ENCODE measurements at places on chromosomes 7 and 10.

GRCh38 chr10:1308173-1308961, 252.2 kb downstream of the WDR37 start:
- H3K4me3 ChIP-seq = peak overlapping the region; percentile 20
- H3K36me3 ChIP-seq = peaks cover 2% of the 10 kb centered on the region
- H3K27me3 ChIP-seq = no peaks in the 10 kb centered on the region
- peak overlapping the region; percentile 89 for H3K27ac ChIP-seq
- peaks cover 39% of the 10 kb centered on the region for H3K4me1 ChIP-seq
- DNase-seq = peak; percentile 75

GRCh38 chr10:75647675-75648074, 216.3 kb downstream of the LRMDA start:
- no peaks in the 10 kb centered on the region for H3K36me3 ChIP-seq
- no peak overlapping the region for H3K27ac ChIP-seq
- H3K4me1 ChIP-seq = no peaks in the 10 kb centered on the region
- H3K4me3 ChIP-seq = no peak overlapping the region

DNA sequence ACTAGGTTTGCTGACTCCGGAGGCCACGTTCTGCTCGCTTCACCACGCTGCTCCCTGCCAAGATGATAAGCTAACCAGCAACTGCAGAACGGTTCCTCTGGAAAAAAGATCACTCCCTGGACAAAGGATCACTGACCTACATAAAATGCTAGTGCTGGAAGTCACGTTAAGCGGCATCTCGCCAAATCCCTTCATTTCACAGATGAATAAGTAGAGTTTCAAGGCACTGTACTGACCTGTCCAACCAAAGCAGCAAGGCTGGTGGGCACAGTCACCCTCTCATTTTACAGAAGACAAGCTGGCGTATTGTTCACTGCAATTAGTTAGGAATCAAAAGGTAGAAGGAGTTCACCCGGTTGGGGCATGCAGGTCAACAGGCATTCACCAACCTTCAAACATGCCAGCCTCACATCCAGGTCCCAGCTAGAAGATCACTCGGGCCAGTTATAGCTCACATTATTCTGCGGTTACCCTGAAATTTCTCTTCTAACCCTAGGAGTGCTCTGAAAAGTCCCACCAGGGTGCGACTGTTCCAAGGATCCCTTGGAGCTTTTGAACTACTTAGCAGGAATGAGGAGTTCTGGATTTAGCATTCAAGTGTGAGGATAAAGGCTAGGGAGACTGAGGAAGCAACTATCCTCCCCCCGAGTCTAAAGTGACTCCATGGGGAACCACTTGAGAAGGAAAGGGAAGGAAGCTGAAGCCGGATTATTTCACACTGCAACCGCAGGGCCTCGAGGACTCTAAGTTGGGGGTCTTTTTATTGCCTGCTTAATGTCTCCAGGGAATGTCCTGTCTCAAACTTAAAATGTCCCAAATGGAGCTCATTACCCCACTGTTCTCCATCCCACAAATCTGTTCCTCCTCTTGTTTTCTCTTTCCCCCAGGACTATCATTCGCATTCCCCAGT, 32.8 kb downstream of the HIPK2 start:
- no peaks in the 10 kb centered on the region for H3K27me3 ChIP-seq
- H3K4me3 ChIP-seq = no peak overlapping the region
- peak overlapping the region; percentile 90 for H3K27ac ChIP-seq
- peaks cover 89% of the 10 kb centered on the region for H3K4me1 ChIP-seq
- H3K36me3 ChIP-seq = peaks cover 13% of the 10 kb centered on the region
- no peak for DNase-seq

DNA sequence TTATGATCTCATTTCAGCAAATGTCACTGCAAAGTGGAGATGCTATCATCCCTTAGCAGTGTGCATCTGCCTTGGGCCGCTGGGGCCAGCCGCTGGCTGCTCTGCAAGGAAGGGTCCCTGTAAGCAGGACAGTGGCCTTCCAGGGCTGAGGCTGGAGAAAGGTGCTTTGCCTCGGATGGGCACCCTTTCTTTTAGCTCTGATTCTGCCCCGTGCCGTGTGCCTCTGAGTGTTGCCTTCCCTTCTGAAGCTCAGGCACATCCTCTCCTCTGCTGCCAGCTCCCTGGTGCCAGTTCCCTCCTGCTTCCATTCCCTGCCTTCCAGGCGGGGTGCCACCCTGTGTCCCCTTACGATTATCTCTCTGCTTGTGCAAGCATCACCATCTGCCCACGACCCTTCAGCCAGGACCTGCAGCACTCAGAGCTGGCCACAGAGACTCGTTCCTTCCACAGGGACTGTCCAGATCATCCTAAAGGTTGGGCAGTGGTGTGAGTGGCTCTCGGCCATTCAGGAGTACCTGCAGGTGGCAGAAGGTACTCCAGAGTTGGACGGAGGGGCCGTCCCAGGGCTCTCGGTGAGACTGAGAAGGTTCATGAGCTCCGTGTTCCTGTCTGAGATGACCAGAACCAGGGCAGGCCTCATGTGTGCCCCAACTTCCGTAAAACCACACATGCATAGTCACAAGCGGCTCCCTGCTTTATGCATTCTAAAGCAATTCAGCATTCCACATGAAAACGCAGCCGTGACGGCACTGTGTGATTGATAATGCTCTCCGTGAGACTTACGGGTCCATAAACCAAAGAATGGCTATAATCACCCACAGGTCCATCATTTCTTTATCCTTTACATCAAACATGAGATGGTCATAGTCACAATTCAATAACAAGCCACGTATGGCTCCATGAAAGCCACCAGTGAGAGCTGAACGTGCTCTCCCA, 371.4 kb downstream of the DNAJB6 start:
- no peak overlapping the region for H3K4me3 ChIP-seq
- no peaks in the 10 kb centered on the region for H3K27me3 ChIP-seq
- no peak for DNase-seq
- no peak overlapping the region for H3K27ac ChIP-seq
- no peaks in the 10 kb centered on the region for H3K4me1 ChIP-seq
- H3K36me3 ChIP-seq = no peaks in the 10 kb centered on the region

- H3K27ac ChIP-seq = no peak overlapping the region
- H3K4me3 ChIP-seq = no peak overlapping the region
- H3K36me3 ChIP-seq = no peaks in the 10 kb centered on the region
- no peak for DNase-seq
- peaks cover 7% of the 10 kb centered on the region for H3K4me1 ChIP-seq
- H3K27me3 ChIP-seq = peaks cover 32% of the 10 kb centered on the region
Observed at GRCh38 chr10:92692697-92693533, 3.2 kb downstream of the HHEX start.

DNA sequence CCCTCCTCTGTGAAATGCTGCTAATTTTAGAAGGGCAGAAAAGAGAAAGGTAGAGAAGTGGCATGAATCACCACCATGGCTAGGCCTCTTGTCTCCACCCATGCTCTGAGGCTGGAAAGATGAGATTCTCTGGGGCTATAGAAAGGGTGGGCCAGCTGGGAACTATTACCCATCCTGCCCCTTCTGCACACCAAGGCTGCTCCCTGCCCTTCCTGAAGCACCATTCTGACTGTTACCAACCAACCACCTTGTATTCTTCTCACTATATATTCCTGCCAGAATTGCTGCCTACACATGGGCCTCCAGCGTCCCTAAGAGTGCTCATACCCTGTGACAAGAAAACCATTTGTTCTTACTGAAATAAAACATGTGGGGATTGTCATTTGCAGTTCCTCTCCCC, 11.4 kb upstream of the DLX6 start:
- H3K27ac ChIP-seq = no peak overlapping the region
- H3K27me3 ChIP-seq = peaks cover 91% of the 10 kb centered on the region
- DNase-seq = no peak
- peaks cover 43% of the 10 kb centered on the region for H3K4me1 ChIP-seq
- H3K4me3 ChIP-seq = no peak overlapping the region

DNA sequence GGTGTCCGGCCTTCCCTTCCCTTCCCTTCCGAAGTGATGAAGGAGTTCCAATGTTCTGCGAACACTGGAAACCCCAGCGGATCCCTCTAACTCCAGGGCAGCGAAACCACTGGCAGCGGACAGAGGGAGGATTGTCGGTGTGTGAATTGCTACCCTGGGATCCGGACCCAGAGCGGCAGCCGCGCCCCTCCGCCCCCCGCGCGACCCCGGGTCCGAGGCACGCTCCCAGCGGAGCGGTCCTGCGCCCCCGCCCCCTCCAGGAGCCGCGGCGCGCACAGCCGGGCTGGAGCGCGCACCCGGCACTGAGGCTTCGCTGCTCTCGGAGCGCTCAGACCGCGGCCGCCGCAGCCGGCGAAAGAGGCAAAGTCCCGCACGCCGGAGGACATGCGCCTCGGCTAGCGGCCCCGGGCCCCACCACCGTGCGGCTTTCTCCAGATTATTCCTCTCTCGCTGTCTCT, at the start of gene PTPRZ1:
PTPRZ1 (plus strand) TSS at position 331 of the 458 bp plus-strand sequence. CDS start 339 bp downstream, outside the sequence.
- peak; percentile 82 for DNase-seq
- H3K36me3 ChIP-seq = no peaks in the 10 kb centered on the region
- peaks cover 80% of the 10 kb centered on the region for H3K27me3 ChIP-seq
- peaks cover 12% of the 10 kb centered on the region for H3K4me1 ChIP-seq

GRCh38 chr10:84198206-84198915, 4.0 kb downstream of the CDHR1 start:
- H3K36me3 ChIP-seq = no peaks in the 10 kb centered on the region
- DNase-seq = no peak
- H3K4me1 ChIP-seq = peaks cover 2% of the 10 kb centered on the region
- no peak overlapping the region for H3K27ac ChIP-seq
- H3K4me3 ChIP-seq = no peak overlapping the region
- peaks cover 31% of the 10 kb centered on the region for H3K27me3 ChIP-seq

DNA sequence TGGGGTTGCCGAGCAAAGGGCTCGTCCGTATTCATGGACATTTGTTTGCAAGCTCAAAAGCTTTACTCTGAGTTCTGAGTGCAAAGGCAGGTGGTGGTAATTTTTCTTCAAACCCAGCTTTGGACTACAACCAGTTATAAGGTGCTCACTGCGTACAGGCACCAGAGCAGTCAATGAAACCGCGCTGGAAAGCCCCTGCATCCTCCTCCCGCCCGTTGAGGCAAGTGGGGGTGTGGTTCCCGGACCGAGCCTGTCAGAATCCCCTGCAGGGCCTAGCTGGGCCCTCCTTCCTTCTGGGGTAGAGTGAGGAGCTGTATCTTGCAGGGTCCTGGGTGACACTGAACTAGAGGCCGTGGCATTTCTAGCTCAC, 22.3 kb downstream of the AMZ1 start:
- no peak overlapping the region for H3K4me3 ChIP-seq
- no peak overlapping the region for H3K27ac ChIP-seq
- H3K36me3 ChIP-seq = peaks cover 14% of the 10 kb centered on the region

DNA sequence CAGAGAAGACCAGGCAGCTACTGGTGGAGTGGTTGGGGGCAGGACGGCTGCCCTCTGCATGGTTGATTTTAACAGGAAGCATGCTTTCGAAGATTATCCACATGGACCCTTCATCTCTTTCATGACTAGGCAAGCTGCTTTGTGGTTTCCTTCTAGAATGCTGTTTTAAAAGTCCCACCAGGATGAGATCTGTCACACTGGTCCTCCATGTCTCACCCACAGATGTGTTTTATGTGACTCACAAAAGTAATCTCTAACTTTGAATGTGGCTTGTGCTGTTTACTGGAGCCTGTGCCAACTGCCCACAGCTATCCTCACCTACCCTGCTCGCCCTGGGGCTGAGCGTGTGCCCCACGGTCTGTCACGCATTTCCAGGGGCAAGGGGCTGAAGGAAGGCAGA, 188.8 kb downstream of the GFRA1 start:
- DNase-seq = no peak
- no peaks in the 10 kb centered on the region for H3K36me3 ChIP-seq
- H3K4me3 ChIP-seq = no peak overlapping the region
- no peak overlapping the region for H3K27ac ChIP-seq
- H3K4me1 ChIP-seq = no peaks in the 10 kb centered on the region

DNA sequence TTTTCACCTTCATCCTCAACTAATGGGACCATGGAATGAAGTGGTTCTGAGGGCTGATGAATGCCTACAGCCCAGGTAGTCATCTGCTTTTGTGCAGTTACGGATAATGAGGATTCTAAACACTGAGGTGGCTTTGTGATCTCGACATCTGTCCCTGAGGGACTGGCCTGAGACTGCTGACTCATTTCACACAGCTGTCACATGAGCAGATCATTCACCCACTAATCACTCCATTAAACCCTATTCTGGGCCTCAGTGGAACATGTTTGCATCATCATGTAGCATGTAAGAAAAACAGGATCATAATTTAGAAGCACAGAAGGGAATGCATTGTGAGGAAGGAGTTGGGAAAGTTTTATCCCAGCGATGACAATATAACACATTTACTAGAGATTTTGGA, 79.4 kb upstream of the FEZF1 start:
- no peaks in the 10 kb centered on the region for H3K36me3 ChIP-seq
- DNase-seq = no peak
- no peaks in the 10 kb centered on the region for H3K4me1 ChIP-seq
- no peak overlapping the region for H3K27ac ChIP-seq

- H3K4me3 ChIP-seq = no peak overlapping the region
- no peak for DNase-seq
- H3K36me3 ChIP-seq = no peaks in the 10 kb centered on the region
- H3K4me1 ChIP-seq = no peaks in the 10 kb centered on the region
Observed at GRCh38 chr7:109437957-109438356, 868.3 kb downstream of the DNAJB9 start.

- no peaks in the 10 kb centered on the region for H3K36me3 ChIP-seq
- no peak overlapping the region for H3K27ac ChIP-seq
- peaks cover 13% of the 10 kb centered on the region for H3K4me1 ChIP-seq
- DNase-seq = no peak
- no peaks in the 10 kb centered on the region for H3K27me3 ChIP-seq
Observed at GRCh38 chr7:78095549-78095948, 297.0 kb downstream of the PHTF2 start.

GRCh38 chr10:131041441-131041840, 270.1 kb downstream of the TCERG1L start:
- no peak overlapping the region for H3K4me3 ChIP-seq
- DNase-seq = no peak
- no peak overlapping the region for H3K27ac ChIP-seq

GRCh38 chr10:12389154-12389734, 39.9 kb downstream of the CAMK1D start:
- peaks cover 12% of the 10 kb centered on the region for H3K4me1 ChIP-seq
- no peak overlapping the region for H3K27ac ChIP-seq
- no peak for DNase-seq
- H3K4me3 ChIP-seq = no peak overlapping the region
- H3K27me3 ChIP-seq = no peaks in the 10 kb centered on the region

DNA sequence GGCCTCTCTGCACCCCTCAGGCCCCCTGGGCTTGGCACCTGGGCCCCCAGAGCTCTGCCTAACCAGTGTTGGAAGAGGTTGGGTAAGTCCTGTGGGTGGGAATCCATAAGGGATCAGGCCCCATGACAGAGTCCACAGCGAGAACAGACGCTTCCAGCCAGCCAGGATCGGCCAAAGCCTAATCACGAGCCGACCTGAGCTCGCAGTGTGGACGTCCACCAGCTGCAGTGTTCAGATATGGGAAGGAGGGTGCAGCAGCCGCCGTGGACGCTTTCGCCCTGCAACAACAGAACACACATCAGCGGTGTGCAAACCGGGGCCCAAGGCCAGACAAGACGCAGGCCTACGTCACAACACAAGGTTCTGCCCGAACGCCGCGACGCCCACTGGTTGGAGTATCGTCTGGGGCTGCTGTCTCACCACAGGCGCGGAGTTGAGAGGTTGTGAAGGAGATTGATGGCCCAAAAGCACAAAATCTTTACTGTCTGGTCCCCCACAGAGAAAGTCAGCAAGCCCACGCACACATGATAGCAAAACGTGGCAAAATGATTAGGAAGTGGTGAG, 102.1 kb downstream of the FOXL3 start:
- H3K4me1 ChIP-seq = peaks cover 3% of the 10 kb centered on the region
- no peak overlapping the region for H3K4me3 ChIP-seq
- DNase-seq = no peak
- H3K36me3 ChIP-seq = peaks cover 5% of the 10 kb centered on the region

GRCh38 chr7:4837803-4838625, 23.8 kb downstream of the PAPOLB start:
- H3K36me3 ChIP-seq = no peaks in the 10 kb centered on the region
- no peak overlapping the region for H3K4me3 ChIP-seq
- H3K4me1 ChIP-seq = peaks cover 6% of the 10 kb centered on the region
- H3K27me3 ChIP-seq = no peaks in the 10 kb centered on the region

Measured in osteocyte (in vitro differentiated cells).